Stimulated activated CD4-positive, alpha-beta T cell treated with anti-CD3 and anti-CD28 coated beads, Interleukin-15, amount 100 ng/mL, for 1 hour (primary cell): ENCODE measurements at places on chromosomes 12 and 14.
A peak's percentile ranks its signal among the peaks of the same experiment; 100 is the strongest.

GRCh38 chr12:122148657-122149056, 25.4 kb downstream of the IL31 start:
- DNase-seq: no peak

DNA sequence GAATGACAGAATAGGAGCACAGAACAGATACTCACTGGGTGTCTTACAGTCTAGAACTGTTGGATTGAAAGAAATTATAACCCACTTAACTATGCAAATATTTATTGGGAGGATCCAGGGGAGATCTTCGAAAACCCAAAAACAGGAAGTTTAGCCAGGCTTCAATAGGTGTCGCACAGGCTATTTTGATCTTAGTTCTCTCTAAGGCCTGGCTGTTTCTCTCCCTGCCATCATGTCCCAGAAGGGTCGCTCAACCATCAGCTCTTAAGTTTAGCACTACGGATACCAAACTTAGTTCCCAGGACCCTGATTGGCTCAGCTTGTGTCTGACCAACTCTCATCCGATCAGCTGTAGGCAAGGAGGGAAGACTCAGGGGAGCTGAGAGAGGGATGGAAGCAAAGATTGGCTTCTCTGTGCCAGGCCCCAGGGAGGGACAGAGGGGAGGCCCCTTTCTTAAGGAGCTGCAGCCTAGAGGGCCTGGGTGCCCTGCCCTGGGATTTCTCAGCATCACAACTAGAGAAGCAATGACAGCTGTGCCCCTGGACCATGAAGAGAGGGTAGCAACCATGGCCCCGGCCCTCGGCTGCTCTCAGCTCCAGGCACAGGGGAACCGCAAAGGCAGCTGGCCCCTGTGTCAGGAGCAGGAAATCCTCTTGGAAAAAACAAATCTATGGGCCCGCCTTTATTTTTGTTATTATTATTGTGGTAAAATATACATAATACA, 13.5 kb downstream of the PHETA1 start:
- no peak for DNase-seq

GRCh38 chr12:21054334-21054733, 76.7 kb upstream of the SLCO1B1 start:
- no peak for DNase-seq

- DNase-seq: no peak
These were observed 80.4 kb upstream of the KCNA1 start for GRCh38 chr12:4829161-4829792.

DNA sequence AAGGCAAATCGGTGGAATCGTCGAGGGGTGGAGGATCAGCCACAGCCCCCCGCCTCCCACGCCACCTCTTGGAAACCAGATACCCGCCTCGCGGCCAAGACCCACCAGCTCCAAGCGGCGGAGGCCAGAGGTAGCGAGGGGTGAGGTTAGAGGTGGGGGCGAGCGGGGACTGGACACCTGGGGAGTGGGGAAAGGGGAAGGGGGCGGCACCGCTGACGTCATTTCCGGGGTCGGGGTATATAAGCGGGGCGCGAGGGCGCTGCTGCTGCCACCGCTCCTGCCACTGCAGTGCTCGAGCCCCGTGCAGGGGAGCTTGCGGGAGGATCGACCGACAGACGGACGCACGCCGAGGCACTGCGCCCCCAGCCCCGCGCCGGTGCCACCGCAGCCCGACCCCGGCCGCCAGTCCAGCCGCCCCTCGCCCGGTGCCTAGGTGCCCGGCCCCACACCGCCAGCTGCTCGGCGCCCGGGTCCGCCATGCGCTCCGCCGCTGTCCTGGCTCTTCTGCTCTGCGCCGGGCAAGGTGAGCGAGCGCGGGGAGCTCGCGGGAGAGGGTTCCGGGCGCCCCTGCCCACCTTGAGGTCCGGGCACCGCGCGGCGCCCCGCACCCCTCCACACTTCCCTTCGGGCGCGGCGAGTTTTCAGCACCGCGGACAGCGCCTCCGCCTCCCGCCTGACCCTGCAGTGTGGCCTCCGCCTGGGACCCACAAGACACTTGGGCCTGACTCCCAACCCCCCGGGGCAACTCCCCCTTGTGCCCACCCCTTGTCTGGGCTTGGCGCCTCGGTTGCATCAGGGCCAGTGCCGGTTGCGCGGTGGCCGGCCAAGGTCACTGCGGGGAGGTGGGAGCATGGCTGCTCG, at the start of gene CHGA:
Gene CHGA, plus strand, starts transcription at position 268 of the 861 bp plus-strand sequence. Its CDS starts 210 bp downstream, at position 478.
- no peak for DNase-seq

- peak; percentile 84 for DNase-seq
These were observed 17.4 kb upstream of the CHFR start for GRCh38 chr12:132904718-132905328.
